GM13976 (cell line): ENCODE measurements at places on chromosomes 6 and 20.

DNA sequence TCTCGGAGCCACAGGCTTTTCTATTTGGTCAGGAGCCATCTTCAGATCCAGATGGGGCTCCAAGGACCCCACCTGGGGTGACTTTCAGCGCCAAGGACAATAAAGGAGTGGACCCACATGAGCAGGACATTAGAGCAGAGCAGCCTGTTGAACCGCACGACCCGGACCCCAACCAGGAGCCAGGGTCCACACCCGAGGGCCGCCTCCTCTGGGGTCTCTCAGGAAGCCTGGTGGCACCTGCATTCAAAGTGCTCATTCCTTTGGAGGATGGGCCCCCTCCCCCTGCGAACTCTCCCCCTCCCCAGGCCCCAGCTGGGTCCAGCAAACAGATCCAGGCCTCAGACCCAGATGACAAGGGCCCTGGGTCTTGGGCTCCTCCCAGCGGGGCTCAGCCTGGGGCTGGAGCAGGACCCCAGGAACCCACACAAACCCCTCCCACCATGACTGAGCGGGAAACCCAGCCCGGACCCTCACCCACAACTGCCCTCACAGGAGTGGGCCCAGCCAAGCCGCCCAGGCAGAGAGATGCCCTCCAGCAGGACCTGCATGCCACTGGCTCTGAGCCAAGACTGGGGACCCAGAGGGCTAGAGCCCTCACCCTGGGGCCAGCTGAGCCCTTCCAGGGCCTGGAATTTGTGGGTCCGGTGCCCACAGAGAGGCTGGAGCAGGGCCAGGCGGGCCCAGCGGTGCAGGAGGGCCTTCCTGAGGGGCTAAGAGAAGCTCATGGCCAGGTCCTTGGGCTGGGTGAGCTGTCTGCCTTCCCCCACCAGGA is 23.9 kb downstream of the RAB44 start:
- DNase-seq = no peak

- DNase-seq = no peak
Measured at GRCh38 chr6:11528996-11529395, 8.6 kb upstream of the TMEM170B start.

DNA sequence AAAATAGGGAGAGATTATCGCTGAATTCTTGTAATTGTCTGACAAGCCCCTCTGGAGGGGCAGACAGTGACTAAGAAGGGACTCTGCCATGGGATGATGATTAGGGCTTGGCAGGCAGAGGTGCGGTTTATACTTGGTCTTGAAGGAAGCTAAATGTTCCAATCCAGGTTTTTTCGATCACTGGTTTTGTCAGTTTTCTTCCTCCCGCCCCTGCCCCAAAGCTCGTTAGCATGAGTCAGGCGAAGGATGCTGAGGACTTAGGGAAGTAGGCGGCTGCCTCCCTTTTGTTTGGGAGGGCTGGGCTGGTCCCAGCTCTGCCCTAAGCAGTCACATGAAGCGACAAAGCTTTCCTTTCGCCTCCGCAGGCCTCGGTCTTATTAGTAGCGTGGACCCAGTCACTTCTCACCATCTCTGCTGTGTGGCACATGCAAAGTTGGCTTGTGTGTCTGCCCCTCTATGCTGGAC is 314.2 kb downstream of the CDC5L start:
- DNase-seq = no peak

- no peak for DNase-seq
Measured at GRCh38 chr20:577167-577791, 32.8 kb downstream of the TCF15 start.

- DNase-seq = no peak
Measured at GRCh38 chr6:7406743-7407142, 17.1 kb downstream of the RIOK1 start.

DNA sequence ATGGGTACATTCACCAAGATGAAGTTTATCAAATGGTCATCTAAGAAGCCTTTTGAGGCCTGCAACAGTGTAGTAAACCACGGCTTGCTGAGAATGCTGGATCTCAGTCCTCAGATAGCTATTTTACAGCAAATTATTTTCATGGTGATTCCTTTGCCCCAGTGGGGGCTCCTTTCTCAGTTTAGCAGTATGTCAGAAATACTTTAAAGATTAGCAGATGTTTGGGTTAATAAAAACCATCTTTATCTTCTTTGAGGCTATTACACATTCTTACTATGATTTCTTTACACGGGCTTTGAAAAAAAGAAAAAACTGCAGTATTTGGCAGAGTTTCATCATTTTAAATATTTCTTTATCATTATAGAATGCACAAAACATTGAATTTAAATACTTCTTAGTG is 10.7 kb downstream of the MYLIP start:
- DNase-seq = no peak

DNA sequence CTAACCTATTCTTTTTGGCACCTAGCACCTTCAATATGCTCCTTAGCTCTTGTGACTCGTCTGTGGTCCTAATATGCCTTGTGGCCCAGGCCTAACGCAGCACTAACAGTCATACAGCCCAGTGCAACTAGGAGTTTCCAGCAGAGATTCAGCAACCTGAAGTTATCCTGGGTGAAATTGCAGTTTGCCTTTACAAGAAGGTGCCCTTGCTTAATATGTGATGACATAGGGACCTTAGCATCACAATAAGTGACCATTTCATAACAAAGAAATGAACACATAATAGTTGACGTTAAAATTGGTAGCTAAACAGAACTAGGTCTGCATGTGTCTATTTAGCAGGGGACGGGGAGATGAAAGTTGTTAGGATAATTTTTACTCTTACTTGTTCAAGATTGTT is 10.1 kb downstream of the FIG4 start:
- DNase-seq = no peak

DNA sequence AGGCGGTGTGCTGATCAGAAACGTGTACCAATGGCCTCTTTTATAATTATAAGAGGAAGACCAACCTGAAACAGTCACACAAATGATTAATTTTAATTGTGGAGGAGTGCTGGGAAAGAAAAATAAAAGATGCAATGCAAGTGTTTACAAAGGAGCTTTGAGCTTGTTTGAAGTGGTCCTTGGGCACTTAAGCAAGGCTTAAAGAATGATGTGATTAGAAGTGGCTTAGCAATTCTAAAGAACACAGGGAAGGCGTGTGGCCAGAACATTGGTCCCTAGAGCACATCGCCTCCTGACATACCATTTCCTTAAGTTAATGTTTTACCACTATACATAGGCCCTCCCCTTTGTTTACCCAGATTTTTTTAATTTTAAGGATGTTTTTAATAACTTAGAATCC is 26.1 kb downstream of the PTPN1 start:
- no peak for DNase-seq

GRCh38 chr20:35120012-35120701 is 27.0 kb downstream of the EDEM2 start:
- no peak for DNase-seq

- DNase-seq = no peak
Measured at GRCh38 chr6:112331306-112331705, 15.8 kb upstream of the RFPL4B start.

- DNase-seq = peak; percentile 41
Measured at GRCh38 chr6:148342350-148343046, at the start of gene SASH1. SASH1 (plus strand) TSS chr6:148342838; CDS start chr6:148343068, 230 bp downstream.

- no peak for DNase-seq
Measured at GRCh38 chr20:25051386-25052155, 6.4 kb downstream of the ACSS1 start.

DNA sequence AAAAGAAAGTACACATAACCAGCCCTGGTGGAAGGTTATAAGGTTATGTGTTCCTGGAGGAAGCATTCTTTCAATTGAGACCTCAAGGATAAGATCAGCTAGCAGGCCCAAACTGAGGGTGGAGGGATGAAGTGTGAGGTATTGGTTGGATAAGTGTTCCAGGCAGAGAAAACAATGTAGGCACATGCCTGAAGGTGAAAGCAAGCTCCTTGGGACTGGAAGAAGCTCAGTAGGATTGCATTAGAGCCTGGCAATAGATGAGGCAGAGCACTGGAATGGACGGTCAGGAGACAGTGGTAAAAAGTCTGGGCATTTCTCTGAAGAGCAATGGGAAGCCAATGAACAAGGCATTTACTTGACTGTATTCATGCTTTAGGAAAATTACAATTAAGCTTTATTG is 89.9 kb upstream of the SHLD1 start:
- DNase-seq = no peak

GRCh38 chr6:114281496-114281895 is 61.3 kb downstream of the HS3ST5 start:
- no peak for DNase-seq

DNA sequence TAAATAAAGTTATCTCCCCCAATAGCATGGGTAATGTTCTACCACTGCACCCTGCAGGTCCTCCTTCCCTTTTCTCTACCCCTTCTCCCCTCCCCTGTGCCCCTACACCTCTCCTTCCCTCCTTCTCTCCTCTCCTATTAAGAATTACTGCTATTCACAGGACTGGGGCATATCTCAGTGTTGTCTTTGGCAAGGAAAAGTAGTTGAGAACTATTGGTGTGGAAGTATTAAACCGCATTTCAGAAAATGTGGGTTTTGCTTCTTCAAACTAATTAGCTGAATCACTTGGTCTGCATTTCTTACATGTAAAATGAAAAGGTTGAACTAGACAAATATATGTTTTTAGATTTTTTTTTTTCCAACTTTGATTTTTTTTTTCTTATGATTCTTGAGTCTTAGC is 296.3 kb downstream of the CDKAL1 start:
- DNase-seq = no peak

- DNase-seq = no peak
Measured at GRCh38 chr6:329888-330691, 37.8 kb downstream of the DUSP22 start.

DNA sequence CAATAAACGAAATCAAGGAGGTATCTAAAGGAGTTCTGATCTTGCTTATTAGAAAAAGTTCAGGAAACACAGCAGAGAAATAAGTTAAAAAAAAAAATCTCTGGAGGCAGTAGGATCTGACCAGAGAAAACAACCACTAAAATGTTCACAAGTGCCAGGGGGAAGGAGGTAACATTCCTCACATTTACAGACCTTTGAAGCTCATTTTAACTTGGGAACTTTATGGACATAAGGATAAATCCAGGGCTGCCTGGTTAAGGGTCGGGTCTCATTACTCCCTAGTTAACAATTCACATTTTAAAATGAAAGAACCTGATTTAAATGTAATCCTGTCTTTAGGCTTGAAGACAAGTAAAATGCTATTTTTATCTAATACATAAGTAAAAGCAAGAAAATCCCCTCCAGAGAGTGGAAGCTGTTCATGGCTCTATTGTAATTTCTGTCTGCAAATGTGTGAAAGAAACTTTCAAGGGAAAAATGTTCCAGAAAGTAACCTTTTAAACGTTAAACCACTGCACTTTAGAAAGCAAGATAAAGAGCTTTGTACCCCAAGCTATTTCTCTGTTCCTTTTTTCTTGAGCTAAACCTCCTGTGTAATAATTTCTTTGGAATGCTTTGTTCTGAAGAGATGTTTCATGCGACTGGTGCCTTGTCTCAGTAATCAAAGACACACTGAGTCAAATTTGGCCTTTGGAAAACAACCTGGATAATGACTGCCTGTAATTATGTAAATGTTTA is 38.2 kb downstream of the MYLIP start:
- DNase-seq = no peak

DNA sequence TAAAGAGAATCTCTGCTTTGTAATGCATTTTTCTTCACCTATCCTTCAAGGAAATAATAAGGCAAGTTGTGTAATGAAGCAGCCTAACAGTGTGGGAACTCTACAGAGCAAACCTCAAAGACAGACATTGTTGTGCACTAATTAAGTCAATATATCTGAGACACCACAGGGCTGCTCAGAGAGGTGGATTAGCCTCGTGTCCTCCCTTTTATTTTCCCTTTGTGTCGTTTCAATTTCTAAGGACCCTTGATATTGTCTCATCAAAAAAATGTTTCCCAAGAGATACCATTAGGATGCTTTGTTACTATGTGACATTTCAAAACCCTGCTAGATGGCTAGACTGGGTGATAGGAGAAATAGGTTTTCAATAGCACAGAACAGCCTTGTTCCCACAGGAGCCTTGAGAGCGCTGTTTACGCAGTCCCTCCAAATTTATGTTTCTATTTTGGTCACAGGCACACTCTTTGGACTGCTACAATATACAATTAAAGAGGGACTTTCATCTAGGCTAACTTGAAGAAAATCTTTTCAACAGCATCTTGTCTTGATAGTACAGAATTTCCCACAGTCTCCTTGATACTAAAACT is 23.1 kb downstream of the UBE3D start:
- DNase-seq = no peak

DNA sequence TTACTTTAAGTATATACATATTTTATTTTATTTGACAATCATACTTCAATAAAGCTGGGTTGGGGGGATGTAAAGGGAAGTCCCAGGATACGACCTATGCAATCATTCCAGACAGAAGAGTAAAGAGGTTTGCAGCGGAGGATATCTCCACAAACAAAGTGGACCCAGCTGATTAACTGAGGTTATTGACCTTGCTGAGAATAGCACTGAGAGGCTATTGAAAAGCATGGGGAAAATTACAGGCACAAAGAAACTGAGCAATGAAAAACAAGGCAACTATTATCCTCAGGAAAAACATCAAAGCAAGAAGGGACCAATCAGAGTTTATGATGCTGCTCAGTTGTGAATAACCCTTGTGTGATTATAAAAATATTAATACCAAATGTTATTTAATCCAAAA is 32.6 kb downstream of the SERPINB1 start:
- DNase-seq = no peak

- peak; percentile 62 for DNase-seq
Measured at GRCh38 chr6:3228046-3228671, 706 bp upstream of the TUBB2B start.

DNA sequence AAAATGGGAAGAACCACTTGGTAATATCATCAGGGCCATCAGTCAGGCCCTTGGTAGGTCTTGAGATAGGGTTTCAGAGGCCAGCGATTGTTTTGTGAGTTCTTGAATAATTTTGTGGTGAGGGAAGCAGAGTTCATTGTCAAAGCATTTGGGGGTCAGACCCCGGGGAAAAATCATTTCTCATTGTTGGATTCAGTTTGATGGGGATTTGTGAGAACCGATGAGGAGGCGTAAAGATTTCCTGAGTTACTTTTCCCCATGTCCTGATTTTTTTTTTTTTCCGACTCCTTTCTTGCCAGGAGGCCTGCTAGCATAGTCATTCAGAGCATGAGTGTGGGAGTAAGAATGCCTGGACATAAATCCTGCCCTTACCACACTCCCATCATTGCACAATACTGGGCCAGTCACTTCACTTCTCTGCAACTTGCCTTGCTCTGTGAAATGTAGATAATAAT is 60.3 kb downstream of the TSHZ2 start:
- no peak for DNase-seq

DNA sequence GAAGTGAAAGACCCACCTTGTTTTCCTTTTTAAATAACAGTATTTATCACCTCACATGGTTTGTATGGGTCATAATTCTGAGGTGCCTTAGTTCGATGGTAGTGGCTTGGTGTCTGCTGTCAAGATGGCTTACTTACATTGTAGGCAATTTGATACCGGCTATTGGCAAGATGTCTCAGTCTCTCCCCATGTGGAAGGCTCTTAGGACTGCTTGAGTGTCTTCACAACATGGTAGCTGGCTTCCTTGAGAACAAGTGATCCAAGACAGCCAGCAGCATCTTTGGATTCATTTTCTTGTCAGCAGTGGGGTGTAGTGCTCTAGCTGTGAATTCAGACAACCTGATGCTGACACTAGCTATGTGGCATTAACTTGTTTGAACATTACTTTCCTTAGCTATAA is 70.1 kb downstream of the CBFA2T2 start:
- DNase-seq = no peak
